NCI-H1417 treated with DMSO at 0.1 percent for 48 hours (cell line): ENCODE measurements at places on chromosomes 2 and 18.
A peak's percentile ranks its signal among the peaks of the same experiment; 100 is the strongest.

DNA sequence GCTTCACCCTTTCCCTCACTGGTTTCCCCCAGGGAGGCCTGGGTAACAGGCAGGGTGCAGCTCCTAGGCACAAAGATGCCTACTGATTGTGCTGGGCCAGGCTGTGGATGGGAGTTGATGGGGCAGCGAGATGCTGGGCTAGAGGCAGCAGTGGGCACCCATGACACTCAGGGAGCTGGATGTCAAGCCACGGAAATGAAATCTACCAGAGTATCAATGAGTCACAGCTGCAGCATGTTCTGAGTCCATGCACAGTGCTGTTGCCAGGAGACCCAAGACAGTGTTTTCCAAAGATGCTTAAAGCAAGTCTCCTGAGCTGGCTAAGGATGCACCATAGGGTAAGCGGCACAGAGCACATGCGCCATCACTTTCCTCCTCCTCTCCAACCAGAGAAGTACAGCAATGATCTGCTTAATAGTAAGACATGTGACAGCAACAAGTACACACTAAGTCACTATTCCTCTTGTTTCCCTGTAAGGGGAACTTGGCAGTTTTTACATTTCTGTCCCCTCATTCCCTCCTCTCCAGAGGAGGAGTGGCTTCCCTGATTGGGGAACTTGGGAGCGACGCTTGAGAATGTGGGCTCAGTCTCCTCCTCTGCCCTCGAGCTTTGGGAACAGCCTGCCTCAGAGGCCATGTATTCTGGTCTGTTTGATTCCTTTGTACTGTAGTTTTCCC lies 57.2 kb downstream of the CDC42EP3 start:
- no peak for DNase-seq

DNA sequence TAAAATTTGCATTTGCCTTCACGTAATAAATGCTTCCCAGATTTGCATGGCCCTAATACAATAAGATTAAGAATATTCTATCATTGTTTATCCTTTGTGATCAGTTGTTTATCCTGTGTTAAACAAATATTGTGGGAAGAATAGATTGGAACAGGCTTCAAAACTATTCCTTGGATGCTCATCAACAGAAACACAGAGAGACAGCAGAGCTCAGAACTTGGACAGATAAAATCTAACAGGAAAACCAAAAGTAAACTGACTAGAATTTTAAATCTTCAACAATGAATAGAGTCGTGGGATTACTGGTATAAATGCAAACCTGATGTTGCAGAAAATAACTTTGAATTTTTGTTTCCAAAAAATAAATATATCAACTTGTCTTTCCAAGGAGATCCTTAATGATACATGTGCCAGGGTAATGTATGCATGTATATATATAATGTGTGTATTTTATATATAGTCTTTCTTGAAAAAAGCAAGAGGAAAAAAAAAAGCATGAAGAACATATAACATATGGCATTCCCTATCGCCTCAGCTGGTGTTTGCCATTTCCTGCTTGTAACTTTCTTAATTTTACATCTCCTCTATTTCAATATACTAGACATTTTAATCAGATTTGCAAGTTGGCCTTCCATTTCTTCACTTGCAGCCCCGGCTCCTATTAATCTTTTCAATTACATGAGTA lies 59.9 kb upstream of the TANK start:
- DNase-seq = no peak

DNA sequence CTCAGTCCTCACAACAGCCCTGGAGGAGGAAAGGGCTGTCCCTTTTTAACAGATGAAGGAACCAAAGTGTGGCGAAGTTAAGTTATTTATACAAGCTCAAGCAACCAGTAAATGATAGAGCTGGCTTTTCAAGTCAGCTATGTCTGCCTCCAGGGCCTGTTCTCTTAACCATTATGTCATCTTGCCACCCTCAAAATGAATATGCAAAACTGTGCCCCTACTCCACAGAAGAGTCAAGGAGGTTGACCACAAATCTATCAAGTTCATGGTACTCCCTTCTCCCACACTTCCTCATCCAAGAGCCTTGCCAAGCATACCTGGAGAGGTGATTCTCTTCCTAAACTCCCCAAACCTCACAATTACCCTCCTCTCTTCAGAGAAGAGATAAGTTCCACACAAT lies 37.3 kb upstream of the CREB1 start:
- no peak for DNase-seq

GRCh38 chr2:33475224-33476130 lies 972 bp upstream of the RASGRP3 start:
- DNase-seq = peak; percentile 45

GRCh38 chr2:213959589-213959988 lies 451.3 kb upstream of the VWC2L start:
- no peak for DNase-seq

DNA sequence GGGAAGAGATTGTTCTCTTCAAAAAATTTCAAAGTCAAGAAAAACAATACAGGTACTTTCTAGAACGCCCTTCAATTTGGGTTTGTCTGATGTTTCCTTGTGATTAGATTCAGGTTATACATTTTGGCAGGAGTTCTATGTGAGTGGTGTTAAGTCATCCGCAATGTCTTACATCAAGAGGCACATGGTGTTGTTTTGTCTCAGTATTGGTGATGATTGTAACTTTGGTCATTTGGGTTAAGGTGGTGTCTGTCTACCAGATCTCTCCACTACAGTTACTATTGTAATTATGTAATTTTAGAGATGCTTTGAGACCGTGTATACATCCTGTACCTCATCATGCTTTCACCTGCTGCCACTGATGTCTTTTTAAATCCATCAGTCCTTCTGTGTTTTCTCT lies 60.3 kb downstream of the TET3 start:
- DNase-seq = no peak

GRCh38 chr2:211967234-211967633 lies 571.4 kb downstream of the ERBB4 start:
- no peak for DNase-seq

GRCh38 chr2:9401059-9401547 lies 22.2 kb downstream of the ITGB1BP1 start:
- DNase-seq = no peak

DNA sequence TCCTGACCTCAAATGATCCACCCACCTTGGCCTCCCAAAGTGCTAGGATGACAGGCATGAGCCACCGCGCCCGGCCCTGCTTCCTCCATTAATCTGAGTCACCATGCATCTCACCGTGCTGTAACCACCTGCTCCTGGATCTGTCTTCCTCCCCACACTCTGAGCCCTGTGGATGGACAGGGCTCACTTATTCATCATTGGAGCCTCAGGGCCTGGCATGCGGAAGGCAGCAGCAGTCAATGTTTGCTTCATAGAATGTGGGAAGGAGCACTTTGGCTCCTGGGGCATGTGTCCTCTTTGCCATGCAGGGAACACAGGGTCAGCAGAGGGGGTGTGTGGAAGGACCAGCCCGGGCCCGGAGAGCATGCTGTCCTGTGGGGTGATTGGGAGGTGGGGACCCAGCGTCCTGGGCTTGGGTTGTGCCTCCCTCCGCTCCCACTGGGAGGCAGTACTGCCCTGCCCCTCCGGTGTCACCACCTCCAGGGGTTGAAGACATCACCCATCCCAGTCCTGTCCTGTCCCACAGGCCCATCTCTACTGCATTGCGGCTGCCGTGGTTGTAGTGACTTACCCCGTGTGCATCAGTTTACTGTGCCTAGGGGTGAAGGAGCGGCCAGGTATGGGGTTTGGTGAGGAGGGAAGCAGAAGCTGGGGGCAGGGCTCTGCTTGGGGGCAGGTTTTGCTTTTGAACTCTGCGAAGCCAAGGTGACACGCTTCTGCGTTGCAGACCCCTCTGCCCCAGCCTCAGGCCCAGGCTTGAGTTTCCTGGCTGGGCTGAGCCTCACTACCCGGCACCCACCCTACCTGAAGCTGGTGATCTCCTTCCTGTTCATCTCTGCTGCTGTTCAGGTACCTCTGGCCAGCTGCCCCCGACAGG lies 11.5 kb downstream of the MFSD2B start:
- no peak for DNase-seq

DNA sequence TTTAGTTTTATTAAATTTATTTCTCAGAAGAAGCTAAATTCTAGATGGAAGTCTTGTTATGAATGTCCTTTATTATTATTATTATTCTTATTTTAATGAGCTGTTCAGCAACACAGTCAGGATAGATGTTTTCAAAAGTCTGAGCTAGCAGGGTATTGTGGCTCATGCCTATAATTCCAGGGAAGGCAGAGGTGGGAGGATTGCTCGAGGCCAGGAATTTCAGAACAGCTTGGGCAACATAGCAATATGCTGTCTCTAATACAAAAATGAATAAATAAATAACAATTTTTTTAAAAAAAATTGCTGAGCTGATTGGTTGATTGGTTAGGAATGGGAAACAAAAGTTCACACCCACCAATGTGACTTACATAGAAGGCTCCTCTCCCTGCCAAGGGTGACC lies 274.1 kb upstream of the CYRIA start:
- DNase-seq = no peak

- DNase-seq = no peak
Observed at GRCh38 chr2:206713746-206714145, 4.5 kb downstream of the DYTN start.

DNA sequence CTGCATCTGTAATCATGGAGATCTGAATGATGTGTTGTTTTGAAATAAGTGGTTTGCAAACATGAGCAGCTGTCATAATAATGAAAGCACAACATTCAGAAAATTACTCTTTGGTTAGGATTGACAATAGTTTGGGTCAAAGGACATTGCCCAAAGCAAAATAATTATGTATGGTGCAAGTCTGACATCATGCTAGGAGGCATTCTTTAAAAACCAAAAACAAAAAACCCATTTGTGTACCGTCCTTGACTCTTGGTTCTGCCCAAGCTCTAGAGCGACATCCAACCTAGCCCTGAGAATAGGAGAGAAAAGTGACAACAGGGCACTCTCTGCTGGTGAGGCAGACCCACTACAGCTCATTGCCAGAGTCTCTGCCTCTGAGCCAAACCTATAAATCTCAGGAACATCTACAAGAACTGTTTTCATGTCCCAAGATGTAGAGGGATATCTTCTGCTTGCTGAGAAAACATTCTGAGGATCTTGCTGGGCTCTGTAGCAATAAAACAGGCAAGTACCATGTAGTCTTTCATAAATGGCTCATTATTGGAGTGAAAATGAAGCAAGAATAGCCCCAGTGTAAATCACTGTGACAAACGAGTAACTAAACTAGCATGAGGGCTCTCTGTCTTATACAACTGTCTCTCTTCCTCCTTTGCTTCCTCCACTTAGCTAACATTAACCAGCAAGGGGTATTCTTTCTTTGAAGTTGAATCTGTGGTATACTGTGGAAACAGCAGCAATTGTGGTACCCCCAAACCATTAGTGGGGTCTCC lies 266.8 kb upstream of the CXCR4 start:
- DNase-seq = peak; percentile 40

GRCh38 chr18:80006724-80007123 lies 18.4 kb upstream of the TXNL4A start:
- DNase-seq = no peak

DNA sequence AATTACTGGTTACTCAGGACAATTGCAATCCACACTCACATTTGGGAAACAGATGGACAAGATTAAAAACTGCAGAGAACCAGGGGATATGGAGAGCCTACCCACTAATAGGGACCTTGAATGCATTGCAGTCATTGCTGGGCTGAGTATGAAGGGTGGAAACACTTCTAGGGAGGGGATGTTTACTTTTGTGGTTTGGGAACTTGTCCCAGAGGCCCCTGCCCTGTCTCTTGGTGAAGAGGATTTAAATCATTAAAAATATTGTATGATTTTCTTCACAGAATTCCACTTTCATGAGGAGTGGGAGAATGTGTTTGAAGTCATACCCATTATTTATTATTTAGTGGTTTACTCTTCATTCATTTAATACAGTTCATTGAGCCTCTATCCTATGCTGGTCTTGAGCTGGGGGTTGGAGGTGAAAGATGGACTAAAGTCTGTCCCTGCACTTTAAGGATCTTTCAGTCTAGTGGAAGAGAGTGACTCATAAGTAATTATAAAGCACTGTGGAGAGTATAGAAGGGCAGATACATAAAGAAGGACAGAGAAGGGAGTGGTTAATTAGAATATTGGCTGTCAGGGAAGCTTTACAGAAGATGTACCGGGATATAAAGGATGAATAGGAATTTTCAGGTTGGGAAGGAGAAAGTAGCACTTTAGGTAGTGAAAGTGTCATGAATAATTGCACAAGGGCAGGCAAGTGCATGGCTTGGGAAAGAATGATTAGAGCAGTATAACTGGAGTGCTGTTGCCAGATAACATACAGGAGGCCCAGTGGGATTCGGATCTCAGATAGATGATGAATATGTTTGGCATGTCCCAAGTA lies 313.4 kb downstream of the LPIN1 start:
- no peak for DNase-seq

GRCh38 chr2:15546297-15547098 lies 14.6 kb downstream of the NBAS start:
- no peak for DNase-seq

- no peak for DNase-seq
Observed at GRCh38 chr18:76339246-76339620, 155.8 kb downstream of the ZNF516 start.

- peak; percentile 49 for DNase-seq
Observed at GRCh38 chr18:44130376-44130942, 550.2 kb upstream of the SETBP1 start.

DNA sequence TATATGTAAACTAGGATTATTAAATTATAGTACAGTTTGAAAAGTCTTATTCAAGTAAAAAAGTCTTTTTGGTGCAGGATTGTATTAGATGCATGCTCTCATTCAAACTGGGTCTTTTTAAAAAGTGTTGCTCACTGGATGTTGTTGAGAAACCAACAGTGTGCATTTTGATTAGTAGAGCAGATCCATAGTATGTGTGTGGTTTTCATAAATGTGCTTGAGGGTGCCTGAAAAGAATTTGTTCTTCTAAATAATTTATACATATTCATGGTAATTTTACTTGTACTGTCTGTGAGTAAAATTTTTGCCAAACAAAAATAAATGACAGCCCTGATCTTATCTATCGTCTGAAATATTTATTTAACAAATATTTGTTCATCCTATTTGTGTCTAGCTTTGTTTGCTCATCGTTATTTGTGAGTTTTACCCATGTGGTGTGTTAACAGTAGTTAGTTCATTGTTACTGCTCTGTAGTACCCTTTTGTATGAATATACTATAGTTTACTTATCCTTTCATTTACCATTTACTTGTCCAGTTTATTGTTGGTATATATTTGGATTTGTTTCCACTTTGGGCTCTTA lies 50.4 kb downstream of the PTPN4 start:
- no peak for DNase-seq

DNA sequence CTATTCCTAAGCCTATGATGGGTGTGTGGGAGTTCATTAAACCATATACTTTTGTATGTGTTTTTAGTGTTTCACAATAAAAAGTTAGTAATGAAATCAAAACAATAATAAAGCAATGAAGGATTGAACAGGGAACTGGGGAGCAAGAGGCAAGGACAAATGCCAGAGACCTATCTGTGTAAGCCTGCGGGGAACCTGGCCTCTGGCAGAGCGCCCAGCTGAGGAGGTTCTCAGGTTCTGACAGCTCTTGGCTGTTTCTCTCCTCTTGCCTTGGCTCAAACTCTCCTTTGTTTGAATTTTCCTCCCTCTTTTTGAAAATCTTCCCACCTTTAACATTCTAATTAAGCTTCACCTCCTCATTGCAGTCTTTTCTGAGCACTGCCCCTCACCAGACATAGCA lies 200.0 kb upstream of the NCKAP5 start:
- DNase-seq = no peak

- no peak for DNase-seq
Observed at GRCh38 chr18:40692871-40693270, 1262.2 kb upstream of the PIK3C3 start.
